Esophagus mucosa (tissue), 1 donor: ENCODE measurements at places on chromosomes 2 and 18. TPM values are rescaled to one million over a fixed set of nuclear protein-coding genes. Genes with fewer than 3 reads are reported as not detected.

GRCh38 chr2:168194784-168195522 is 52.4 kb downstream of the STK39 start:
- ATAC-seq, result no peak

DNA sequence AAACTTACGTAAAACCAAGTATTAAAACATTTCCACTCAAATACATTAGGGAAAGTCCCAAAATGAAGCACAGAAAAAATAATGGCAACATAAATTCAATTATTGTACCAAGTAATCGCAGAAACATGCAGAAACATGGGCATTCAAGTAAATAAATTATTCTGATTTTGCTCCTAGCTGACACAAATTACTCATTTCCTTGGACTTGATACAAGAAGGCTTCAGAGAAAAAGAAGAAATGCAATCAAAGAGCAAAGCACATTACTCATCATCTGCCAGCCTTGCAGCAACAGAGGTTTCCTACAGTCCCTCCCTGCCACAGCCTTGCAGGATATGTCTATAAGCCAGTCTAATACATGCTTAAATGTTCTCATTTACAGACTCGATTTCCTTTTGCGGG is 439.8 kb upstream of the LYPD1 start:
- ATAC-seq, result peak; percentile 81

DNA sequence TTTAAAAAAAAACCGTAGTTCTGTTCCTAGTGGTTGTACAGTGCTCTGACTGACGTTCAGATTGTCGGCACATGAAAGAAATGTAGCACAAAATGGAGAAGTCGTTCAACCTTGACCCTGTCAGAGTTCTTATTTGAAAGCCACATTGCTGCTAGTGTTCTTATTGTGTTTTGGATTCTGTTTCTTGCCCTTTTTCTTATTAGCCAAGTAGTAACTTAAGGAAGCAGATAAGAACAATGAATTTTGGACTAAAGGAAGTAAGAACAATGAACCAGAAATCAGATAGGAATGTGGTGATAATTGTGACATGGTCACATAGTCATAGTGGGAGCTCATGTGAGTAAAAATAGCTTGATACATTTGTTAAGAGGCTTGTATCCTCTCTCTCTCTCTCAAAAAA is 45.9 kb downstream of the RPIA start:
- no peak for ATAC-seq

GRCh38 chr2:15507061-15507460 is 54.1 kb downstream of the NBAS start:
- ATAC-seq, result no peak

DNA sequence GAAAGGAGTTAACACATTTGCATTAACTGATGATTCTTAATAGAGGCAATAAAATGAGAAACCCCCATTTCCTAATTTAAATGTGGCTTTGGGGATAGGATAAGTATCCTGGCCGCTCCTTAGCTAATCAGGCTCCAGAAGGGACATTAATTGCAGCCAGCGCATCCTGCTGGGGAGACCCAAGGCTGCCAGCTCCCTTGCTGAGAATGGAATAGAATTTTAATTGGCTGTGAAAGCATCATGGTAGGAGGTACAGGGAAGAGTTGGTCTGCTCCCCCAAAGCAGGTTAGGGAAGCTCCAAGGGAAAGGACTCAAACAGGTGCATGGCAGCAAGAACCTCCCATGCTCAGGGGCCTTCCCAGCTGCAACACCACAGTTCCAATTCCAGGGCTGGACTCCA is 71.4 kb downstream of the MARCHF4 start:
- ATAC-seq, result no peak

- peak; percentile 68 for ATAC-seq
Measured at GRCh38 chr2:95525294-95526035, 40.9 kb upstream of the TRIM43B start.

DNA sequence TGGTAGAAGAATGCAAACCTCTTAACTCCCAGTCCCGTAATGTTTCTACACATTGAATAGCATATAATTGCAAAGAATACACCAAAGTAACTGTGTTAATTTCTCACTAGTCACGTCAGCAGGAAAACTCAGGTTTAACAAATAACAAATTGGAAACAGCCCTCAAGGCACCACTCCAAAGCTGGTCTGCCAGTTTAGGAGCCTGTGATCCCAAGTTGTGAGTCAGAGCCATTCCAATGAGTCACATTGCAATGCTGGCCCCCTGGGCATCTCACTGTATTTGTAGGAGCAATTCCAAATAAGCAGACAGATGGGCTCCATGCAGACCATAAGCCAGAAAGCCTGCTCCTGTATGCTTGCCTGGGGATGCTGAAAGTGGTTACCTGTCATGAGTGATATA is 143.2 kb upstream of the SETBP1 start:
- peak; percentile 78 for ATAC-seq

DNA sequence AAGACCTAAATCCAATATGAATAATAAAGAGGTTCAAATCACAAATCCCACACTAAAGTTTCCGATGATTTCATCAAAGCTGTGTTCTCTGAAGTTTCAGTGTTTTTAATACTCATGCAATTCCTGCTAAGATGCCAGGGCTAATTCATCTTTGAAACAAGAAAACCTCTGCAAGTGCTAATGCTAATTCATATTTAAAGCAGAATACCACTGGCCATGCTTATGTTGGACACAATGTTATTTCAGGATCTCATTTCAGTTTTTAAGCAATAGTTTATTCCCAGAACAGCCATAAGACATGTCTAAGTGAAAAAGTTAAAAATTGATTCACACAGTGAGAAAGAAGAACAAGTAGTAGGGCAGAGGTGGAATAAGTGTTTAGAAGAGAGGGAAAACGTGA is 62.8 kb downstream of the GRB14 start:
- no peak for ATAC-seq

DNA sequence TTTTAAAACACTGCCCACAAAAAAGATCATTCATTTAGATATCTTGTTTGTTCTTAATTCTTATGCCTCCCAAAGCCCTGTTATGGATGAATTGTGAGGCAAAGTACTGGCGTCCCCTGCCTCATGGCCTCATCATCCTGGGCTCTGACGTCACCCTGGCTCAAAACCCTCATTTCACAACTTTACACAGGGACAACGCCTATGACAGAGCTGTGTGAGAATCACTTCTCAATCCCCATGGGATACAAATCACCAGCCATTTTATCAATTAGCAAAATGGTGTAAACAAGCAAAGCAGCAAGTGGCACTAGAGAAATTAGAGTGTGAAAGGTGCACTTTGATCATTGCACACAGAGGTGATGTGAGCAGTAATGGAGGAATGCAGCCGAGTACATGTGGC is 16.6 kb downstream of the FHOD3 start:
- peak; percentile 36 for ATAC-seq

- no peak for ATAC-seq
Measured at GRCh38 chr2:68244456-68244855, 7.9 kb downstream of the PPP3R1 start.

DNA sequence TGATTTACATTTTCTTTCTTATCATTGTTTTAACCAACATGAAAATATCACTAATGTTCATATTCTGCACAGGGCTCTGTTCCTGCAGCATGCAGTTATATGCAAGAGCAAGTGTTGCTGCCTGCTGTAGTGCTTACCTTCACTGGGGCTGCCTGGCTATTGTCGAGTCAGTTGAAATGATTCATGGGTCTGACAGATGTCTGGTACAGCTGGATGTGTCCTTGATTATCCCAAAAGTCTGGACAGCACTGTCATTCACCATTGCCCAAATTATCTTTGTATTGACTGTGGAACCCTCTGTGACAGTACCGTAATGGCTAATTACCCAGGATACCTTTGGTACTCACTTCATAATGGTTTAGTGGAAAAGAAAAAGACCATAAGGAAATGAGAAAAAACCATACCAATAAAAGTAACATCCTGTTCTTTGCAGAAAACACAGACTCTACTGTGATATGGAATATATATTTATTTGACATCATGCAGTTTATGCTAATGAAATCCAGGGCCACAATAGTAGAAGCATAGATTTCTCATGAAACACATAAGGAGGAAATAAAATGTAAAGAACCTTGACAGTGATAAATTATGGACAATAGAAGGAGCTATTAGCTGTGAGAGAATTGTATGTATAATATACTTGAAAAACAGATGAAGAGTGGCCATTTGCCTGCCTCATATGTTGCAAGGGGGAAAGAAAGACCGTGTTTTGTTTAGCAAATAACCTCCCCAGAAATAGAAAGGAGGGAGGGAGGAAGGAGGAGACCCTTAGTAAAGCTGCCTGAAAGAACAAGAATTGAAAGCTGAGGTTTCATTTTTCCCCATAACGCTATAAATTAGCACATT is 249.8 kb upstream of the ATP5MC3 start:
- no peak for ATAC-seq

DNA sequence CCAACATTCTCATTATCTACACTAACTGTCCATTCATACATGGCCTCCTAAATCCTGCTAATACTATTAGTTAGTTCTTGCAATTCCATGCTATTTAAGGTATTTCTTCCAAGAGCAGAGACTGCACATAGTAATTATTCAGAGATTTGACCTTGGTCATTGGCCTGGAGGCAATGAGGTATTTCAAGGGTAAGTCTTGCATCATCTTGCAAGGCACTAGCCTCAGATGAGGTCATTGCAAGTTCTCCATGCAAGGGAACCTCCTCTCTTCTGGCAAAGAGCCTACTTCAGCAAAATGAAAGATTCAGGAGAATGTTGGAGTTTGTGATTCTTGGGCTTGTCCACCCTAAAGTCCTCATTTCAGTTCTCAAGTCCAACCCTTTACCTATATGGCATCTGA is 48.5 kb upstream of the IKZF2 start:
- ATAC-seq, result no peak

DNA sequence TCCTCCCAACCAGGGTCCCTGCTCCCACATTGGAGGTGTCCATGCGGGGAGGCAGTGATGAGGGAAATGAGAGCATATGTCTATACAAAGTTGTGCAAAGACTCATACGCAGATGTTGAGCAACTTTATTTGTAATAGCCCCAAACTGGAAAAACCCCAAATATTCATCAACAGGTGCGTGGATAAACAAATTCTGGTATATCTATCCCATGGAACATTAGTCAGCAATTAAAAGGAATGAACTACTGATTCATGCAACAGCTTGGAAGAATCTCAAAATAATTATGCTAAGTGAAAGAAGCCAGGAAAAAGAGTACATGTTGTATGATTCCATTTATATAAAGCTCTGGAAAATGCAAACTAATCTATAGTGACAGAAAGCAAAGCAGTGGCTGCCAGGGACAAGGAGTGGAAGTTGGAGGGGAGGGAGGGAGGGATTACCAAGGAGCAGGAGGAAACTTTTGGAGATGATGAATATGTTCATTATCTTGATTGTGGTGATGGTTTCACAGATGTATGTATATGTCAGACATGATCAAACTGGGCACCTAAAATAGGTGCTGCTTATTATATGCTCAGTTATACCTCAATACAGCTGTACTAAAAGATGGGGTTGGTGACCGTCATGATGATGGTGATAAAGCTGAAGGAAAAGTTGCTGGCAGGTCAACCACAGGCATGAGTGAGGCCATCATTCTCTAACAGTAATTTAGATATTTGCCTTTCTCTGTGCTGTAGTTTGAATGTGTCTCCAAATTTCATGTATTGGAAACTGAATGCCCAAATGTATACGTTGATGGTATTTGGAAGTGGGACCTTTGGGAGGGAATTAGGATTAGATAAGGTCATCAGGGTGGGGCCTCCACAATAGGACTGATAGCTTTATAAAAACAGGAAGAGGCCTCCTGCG is 270.9 kb downstream of the CYP26B1 start:
- ATAC-seq, result no peak

- ATAC-seq, result no peak
Measured at GRCh38 chr2:224263571-224264043, 138.3 kb downstream of the FAM124B start.

- ATAC-seq, result no peak
Measured at GRCh38 chr18:32343634-32344033, 127.0 kb downstream of the GAREM1 start.

DNA sequence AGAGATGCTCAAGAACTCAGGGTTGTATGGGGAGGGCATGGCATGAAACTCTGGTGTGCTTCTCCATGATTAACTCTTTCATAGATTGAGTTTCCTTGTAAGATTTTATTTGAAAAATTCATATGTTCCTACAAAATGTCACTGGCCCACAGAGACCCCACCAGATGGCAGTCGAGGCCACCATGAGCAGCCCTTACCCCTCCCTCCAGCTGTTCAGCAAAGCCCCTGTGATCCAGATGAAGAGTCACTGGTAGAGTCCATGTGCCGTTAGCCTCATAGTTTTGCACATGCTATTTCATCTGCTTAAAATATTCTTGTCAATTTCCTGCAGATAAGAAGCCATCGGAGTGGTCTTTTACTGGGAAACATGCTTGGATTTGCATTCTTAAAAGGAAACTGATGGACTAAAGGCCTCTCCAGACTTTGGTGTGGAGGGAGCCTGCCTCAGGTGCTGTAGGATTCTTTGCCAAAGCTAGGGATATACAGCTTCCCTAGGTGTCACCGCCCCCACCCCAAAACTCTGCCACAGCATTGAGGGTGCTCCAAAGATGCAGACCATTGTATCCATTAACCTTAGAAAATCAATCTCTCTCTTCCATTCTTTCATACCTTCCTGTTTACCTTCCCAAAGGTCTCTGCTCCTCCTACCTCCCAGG is 18.8 kb downstream of the ZNF385B start:
- no peak for ATAC-seq

GRCh38 chr2:191521608-191522208 is 156.2 kb upstream of the NABP1 start:
- no peak for ATAC-seq

DNA sequence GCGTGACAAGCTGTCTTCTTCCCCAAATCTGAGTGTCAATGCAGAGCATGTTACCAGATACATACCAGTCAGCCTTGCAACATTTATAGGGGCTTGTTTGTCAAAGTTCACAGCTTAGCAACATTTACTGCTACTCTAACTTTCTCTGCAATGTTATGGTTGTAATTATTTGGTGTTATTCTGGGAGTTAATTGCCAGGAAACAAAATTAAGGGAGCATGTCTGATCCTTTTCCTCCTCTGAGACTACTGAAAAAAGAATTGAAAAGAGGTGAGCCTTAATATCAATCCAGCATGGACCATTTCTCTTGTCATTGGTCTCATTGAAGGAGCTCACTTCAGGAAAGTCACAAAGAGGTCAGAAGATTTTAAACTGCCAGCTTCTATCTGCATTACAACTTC is 465.6 kb upstream of the LINC00305 start:
- no peak for ATAC-seq

NEU2 gene
- total RNA-seq, result not detected

CNDP1 gene
- total RNA-seq, result not detected

POTEJ gene
- total RNA-seq, result not detected

PKP4 gene
- total RNA-seq, result 48.7 TPM

NT5DC4 gene
- not detected for total RNA-seq

RASGRP3 gene
- total RNA-seq, result 4.3 TPM

MC5R gene
- total RNA-seq, result 0.28 TPM

VWA3B gene
- 0.40 TPM for total RNA-seq
